ENCODE measurements at places on chromosomes 7 and 10.

- no peak for DNase-seq
These were observed 17.6 kb upstream of the FLNC start for GRCh38 chr7:128812514-128813168.

- DNase-seq = no peak
These were observed 207.2 kb downstream of the PARD3 start for GRCh38 chr10:34607894-34608293.

- no peak for DNase-seq
These were observed 130.5 kb upstream of the ANKRD30A start for GRCh38 chr10:36994886-36995285.

DNA sequence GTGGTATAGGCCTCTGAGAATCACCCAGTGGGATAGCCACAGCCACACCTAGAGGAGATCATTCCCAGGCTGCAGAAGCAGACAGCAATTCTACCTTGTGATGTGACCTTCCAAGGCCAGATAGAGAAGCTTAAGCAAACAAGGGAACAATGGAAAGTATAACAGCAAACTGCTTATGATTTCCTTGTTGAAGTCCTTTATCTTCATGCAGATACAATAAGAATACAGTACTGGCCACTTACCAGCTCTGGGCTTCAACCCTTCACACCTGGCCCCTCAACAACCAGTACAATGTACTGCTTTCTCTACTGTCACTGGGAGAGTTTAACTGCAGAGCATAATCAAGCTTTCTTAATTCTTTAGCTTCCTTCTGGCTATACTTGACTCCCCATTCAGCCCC is 22.6 kb upstream of the DDX50 start:
- DNase-seq = no peak

DNA sequence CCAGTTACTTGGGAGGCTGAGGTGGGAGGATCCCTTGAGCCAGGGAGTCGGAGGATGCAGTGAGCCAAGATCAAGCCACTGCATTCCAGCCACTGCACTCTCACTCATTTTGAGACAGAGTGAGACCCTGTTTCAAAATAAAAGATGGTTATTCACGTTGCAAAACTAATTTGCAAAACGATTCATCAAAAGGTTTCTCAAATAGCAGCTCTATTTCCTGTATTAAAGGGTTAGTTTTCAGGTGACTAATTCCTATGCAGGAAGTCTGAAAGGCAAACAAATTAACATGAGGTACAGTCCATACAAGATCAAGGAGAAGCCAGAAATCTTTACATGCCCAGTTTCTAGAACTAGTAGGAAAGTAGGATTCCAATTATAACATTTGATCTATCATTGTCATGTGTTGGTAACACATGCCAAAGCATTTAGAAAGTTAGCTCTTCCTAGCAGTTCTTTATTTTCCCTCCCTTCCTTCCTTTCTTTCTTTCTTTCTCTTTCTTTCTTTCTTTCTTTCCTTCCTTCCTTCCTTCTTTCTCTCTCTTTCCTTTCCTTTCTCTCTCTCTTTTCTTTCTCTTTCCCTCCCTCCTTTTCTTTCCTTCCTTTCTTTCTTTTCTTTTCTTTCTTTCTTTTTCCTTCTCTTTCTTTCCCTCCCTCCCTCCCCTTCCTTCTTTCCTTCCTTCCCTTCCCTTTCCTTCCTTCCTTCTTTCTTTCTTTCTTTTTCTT is 49.3 kb downstream of the DENND2A start:
- DNase-seq = no peak

- DNase-seq = no peak
These were observed 1239.2 kb downstream of the REEP3 start for GRCh38 chr10:64760371-64760770.

DNA sequence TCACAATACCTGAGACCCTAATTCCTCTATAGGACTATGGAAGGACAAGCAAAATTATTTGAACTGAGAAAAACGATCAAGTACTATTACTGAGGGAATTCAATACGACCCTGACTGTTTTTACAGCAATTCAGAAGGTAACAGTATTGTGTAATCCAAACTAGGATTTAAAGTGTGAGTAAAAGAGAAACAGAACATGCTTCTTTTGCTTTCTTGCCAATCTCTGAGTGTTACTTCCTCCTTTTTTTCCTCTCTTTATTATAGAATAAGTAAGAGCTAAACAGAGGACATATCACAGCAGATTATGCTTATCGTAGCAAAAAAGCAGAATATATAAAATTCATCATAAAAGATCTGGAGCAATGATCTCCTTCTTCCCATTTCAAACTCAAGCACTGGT is 292.1 kb downstream of the THSD7A start:
- no peak for DNase-seq

DNA sequence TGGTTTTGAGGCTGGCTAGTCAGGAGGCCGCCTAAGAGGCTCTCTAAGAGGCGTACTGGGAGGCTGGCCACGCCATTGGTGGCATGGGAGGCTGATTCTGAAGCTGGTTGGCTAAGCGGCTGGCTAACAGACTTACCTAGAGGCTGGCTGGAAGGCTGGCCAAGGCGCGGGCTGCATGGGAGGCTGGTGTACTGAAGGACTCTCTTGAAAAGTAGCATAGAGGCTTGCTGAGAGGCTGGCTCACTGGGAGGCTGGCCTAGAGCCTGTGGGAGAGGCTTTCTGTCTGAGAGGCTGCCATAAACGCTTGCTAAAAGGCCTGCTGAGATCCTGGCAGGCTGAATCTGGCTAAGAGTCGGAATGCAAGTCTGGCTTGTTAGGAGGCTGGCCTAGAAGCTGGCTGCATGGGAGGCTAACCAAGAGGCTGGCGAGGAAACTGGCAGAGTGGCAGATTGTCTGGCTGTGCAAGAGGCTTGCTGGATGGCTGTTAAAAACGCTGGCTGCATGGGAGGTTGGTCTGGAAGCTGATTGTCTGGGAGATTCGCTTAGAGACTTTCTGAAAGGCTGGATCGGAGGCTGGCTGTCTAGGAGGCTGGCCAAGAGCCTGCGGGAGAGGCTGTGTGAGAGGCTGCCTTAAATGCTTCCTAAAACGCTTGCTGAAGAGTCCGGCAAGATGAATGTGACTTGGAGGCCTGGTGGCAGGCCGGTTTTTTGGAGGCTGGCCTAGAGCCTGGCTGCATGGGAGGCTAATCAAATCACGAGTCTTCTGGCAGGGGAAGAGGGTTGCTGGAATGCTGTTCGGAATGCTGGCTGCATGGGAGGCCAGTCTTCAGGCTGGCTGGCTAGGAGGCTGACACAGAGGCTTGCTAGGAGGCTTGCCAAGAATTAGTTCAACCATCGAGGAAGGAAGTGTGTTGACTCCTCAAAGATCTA is 134.2 kb downstream of the OR13A1 start:
- DNase-seq = peak; percentile 50

DNA sequence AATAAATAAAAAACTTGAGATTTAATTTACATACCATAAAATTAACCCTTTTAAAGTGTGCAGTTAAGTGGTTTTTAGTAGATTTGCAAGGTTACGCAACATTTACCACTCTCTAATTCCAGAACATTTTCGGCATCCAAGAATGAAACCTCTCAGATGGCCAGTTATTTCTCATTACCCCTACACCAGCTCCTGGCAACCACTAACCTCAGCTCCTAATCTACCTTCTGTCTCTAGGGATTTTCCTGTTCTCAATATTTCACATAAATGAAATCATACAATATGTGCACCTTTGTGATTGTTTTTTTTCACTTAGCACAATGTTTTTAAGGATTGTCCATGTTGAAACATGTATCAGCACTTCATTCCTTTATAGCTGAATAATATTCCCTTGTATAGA is 45.1 kb downstream of the INPP5F start:
- no peak for DNase-seq

GRCh38 chr7:26714438-26714837 is 150.0 kb downstream of the SKAP2 start:
- no peak for DNase-seq

DNA sequence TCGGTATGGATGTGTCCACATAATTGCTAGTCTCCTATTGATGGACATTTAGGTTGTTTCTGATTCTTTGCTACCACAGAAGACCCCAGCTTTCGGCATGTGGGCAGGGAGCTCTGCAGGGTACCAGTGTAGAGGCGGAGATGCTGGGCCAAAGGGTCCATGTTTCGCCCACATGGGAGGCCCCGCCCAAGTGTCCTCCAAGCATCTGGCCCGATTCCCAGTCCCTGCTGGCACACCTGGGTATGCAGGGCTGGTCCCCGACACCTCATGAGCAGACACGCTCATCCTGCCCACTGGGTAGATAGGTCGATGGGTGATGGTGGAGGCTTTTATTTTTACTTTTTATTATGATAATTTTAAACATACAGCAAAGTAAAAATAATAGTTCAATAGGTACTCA is 19.4 kb upstream of the TBRG4 start:
- DNase-seq = no peak

GRCh38 chr7:11175371-11175770 is 201.7 kb downstream of the PHF14 start:
- no peak for DNase-seq

DNA sequence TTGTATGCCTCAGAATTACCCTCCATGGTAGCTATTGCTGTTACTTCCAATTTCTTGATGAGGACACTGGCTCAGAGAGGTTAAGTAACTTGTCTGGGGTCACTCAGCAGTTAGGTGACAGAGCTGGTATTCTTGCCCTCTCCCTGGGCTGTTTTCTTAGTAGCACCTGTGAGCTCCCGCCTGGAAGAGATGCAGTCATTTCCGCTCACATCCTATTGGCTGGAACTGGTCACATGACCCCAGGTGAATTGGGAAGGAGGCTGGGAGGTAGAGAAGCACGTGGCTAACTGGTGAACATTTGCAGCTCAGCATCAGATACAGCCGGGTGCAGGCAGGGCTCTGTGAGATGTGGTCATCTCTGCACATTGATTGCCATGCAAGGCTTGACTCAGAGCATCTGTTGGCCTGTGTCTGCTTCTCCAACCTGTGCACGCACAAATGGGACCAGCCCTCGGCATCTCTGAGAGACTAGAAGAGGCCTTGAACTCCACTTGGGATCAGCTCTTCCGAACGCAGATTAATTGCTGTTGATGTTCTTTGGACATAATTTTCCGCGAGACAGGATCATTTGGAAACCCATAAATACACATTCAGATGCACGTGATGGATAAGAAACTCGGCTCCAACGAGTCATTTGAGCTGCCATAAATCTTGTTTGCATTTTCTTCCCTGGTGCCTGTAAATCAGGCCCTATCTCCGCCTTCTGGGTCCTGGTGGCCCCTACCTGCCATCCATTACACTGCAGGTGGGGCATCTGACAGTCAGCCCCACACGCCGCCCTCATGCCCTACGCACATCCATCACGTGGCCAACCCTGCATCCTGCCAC is 42.8 kb downstream of the MYL10 start:
- DNase-seq = no peak

- DNase-seq = no peak
These were observed 14.2 kb downstream of the SLC37A3 start for GRCh38 chr7:140383954-140384713.

- DNase-seq = no peak
These were observed 232.8 kb upstream of the TEX47 start for GRCh38 chr7:89028319-89028718.

DNA sequence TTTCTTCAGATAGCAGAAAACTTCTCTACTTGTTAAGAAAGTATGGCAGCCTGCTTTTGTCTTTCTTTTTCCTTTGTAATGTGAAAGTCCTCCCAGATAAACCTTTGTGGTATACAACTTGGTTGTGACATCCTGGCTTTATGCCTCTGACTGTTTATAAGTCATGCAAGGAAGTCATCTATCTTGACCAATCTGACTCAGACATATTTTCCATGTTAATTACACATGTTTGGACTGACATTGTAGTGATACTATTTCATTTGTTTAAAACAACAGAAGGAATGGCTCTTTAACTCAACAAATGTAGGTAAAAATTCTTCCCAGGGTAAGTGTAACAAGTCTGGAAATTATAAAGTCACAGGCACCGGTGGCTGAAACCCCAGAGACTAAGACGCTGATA is 341.6 kb upstream of the MEOX2 start:
- no peak for DNase-seq

DNA sequence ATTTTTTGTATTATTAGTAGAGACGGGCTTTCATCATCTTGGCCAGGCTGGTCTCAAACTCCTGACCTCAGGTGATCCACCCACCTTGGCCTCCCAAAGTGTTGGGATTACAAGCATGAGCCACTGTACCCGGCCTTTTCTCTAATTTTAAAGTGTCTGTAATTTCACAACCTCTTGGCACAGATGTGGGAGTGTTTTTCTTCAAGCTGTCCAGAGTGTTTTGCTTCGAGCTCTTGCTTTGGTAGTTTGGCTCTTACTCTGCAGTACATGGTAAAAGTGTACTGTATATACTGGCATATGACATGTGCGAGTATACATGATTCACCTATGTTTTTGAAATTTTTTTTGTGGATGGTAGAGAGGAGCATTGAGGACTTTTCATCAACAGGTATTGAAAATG is 9.8 kb downstream of the SRGN start:
- no peak for DNase-seq

GRCh38 chr10:103613616-103614015 is 120.1 kb downstream of the NEURL1 start:
- DNase-seq = no peak

DNA sequence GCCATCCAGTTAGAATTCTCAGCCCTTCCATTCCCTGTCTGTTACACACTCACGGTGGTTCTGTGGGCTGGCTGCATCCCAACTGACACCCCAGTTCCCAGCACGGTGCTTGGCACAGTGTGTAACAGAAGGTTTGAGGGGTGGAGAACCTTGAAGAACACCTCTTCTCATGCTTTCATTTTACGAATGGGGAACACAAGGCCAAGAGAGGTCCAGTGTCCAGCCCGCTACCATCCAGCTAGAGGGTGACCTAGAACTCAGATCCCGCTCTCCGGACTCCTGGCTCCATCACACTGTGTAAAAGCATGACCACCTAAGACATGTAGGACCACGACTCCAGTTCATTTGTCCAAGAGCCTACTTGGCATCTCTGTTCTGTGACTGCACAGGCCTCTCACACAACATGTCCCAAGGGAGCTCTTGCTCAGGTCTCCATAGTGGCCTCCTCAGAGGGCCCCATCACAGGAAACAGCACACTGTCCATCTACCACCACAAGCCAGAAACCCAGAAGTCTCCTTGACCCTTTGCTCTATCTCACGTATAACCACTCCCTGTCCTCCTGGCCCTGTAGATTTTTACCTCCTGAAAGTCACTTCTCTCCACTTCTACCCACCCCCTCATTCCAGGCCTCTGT is 2.8 kb upstream of the CDH23 start:
- DNase-seq = no peak

GRCh38 chr7:1555813-1556543 is at the start of gene TMEM184A:
TMEM184A (minus strand) TSS chr7:1556205; CDS start chr7:1555484, 721 bp downstream.
- DNase-seq = no peak

DNA sequence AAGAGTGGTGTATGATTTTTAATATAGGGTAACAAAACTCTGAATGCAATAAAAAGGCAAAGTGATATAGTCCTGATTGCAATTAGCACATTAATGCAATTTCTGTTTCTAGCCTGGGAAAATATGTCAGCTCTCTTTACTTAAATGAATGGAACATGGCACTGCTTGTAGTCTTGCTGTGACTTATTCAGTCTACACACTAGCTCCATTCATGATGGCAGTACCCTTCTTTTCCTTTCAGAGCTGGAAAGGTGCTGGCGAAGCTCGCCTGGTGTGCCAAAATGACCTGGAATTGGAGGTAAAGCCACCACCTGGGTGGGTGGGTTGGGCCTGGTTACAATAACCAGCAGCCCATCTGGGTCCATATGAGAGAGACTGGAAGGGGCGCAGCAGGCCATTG is 85.3 kb downstream of the ZNF365 start:
- no peak for DNase-seq
